Nasal cavity respiratory epithelium epithelial cell of viscerocranial mucosa (primary cell): ENCODE measurements at places on chromosomes 2 and 18. TPM values are rescaled to one million over a fixed set of nuclear protein-coding genes. Genes with fewer than 3 reads are reported as not detected.

The UGT1A5 gene
- 2.3 TPM in 1 of 2 replicates, not detected in the other for total RNA-seq

The EPB41L3 gene
- 0.68 and 2.1 TPM in 2 replicates for total RNA-seq

The MAPK4 gene
- total RNA-seq = under 0.01 and 0.07 TPM in 2 replicates

The PAIP2B gene
- total RNA-seq = 3.1 and 5.3 TPM in 2 replicates

The TM4SF20 gene
- total RNA-seq = not detected in 2 replicates

The ZNF396 gene
- total RNA-seq = 1.0 and 1.7 TPM in 2 replicates

The TRIM54 gene
- total RNA-seq = not detected in 2 replicates

The RTTN gene
- total RNA-seq = 42.7 and 48.9 TPM in 2 replicates

The DSC3 gene
- total RNA-seq = 362 and 394 TPM in 2 replicates

The CERKL gene
- total RNA-seq = 0.36 TPM in 1 of 2 replicates, not detected in the other

The CXCR2 gene
- total RNA-seq = under 0.01 and 0.28 TPM in 2 replicates

The CETN1 gene
- not detected in 2 replicates for total RNA-seq

The MRPL44 gene
- total RNA-seq = 30.2 and 35.9 TPM in 2 replicates

The DSG1 gene
- total RNA-seq = 0.07 and 4.4 TPM in 2 replicates
